Left cardiac atrium (tissue), 4 donors: ENCODE measurements at places on chromosomes 11 and 22. TPM values are rescaled to one million over a fixed set of nuclear protein-coding genes. Genes with fewer than 3 reads are reported as not detected.

GRCh38 chr22:22681221-22681739, 36.9 kb downstream of the GGTLC2 start:
- no peak for DNase-seq

DNA sequence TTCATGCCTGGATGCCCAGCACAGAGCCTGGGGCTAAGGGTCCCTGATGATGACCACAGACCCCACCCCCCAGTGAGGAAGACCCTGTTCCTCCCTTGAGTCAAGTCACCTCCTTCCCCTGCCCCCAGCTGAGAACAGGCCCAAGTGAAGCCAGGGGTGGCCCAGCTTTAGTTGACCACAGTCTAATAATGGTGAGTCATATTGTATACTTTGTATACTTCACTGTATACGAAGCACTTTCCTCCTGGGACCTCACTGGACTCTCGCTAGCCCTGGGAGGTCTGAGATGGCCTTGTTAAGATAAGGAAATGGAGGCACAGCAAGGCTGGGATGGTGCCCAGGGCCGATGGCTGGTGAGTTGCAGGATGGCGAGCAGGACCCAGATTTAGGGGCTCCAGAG, 3.7 kb upstream of the FLRT1 start:
- DNase-seq, result no peak

DNA sequence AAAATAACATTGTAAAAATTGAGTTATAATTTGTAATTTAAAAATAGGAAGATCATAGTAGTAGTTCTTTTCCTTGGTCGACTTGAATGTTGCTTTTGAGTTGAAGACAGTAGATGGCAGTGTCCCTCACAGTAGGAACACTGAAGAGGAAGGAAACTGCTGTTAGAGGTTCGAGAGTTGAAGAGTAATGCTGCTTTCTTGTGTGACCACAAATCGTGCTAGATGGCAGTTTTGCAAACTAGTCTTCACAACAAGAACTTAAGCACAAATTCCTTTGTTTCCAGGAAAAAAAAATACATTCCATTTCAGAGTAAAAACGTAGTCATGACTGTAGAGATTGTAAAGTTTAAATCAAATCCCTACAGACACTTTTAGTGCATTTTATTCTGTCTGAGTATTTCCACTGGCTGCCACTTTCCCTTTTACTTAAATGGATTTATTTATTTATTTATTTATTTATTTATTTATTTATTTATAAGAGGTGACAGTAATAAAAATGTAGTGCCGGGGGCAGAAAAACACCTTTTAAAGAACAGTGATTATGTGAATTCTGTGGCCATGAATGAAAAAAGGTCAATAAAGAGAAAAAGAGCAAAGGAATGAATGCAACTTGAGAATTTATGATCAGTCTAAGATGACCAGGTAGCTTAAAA, 54.6 kb downstream of the SPECC1L start:
- no peak for DNase-seq

DNA sequence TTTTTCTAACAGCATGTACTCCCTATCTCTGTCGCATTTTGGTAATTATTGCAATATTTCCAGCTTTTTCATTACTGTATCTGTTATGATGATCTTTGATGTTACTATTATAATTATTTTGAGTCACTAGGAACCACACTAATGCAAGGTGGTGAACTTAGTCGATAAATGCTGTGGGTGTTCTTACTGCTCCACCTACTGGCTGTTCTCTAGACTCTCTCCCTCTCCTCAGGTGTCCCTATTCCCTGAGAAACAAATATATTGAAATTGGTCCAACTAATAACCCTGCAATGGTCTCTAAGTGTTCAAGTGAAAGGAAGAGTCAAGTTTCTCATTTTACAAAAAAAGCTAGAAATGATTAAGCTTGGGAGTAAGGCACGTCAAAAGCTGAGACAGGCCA, 10.5 kb downstream of the ARL14EP start:
- no peak for DNase-seq

DNA sequence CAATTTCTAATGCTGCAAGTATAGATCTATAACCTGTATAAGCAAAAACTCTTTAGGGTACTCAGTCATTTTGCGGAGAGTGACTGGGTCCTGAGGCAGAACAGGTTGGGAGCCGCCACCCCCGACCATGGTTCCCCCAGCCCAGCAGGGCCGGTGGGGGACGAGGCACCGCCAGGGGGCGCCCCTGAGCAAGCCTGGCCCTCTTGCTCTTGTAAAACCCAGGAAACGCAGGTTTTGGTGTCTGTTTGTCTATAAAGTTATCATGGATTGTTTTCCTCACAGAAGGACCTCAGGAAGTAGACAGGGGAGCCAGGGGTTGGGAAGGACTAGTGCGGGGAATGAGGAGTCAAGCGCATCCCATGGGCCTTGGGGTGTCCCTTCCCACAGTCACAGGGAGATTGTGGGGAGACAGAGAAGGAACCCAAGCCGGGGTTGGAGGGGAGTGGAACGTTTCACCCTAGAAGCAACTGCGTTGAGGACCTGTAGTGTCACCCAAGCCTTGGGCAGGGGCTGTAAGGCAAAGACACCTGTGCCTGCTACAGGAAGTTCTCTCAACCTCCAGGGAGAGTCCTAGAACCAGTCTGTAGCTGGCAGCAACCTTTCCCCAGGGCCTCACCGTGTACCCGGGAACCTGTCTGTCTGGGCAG, 26.4 kb downstream of the KCTD17 start:
- DNase-seq, result peak; percentile 55

DNA sequence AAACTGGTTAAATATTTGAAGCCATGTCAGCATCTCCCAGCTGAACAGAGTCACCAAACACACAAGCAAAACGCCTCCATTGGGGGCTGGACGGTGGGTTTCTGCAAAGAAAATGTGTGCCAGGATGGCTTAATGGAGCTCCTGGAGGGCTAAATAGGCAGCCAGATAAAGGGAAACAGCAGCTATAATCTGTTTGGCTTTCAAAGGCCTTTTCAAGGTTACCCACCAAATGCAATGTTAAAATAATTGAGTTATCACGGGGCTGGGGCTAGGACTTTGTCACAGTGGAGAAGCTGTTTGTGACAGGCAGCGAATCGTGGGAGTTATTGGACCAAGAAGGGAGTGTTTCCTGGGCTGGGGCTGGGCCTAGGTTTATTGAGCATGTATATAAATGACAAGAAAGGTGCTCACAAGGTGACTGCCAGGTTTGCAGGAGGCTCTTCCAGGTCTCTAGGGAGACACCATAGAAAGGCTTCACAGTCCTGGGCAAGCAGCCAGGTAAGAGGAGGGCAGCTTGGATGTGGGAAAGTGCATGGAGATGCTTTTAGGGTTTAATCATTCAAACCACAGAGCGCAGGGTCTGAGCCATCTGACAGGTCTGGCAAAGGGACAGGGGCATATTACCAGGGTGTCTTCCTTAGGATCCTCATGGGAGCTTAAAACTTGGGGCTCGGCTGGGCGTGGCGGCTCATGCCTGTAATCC, 28.3 kb downstream of the GRIK4 start:
- DNase-seq, result no peak

GRCh38 chr11:21761000-21761399, 431.9 kb upstream of the ANO5 start:
- no peak for DNase-seq

DNA sequence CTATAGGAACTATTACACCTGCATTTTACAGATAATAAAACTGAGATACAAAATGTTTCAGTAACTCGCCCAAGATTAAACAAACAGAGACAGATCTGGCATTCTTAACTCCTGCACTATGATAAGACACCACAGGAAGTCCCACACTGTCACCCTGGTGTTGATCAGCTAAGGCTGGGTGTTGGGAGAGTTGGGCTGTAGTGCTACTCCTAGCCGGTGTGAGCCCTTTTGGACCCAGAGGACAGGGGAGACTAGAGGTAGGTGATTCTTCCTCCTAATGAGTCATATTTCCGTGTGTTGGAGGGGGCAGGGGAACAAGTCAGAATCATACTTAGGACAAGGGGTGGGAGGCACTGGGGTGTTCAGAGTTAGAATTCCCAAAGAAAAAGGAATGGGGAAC, 353.2 kb upstream of the TENM4 start:
- DNase-seq, result no peak

DNA sequence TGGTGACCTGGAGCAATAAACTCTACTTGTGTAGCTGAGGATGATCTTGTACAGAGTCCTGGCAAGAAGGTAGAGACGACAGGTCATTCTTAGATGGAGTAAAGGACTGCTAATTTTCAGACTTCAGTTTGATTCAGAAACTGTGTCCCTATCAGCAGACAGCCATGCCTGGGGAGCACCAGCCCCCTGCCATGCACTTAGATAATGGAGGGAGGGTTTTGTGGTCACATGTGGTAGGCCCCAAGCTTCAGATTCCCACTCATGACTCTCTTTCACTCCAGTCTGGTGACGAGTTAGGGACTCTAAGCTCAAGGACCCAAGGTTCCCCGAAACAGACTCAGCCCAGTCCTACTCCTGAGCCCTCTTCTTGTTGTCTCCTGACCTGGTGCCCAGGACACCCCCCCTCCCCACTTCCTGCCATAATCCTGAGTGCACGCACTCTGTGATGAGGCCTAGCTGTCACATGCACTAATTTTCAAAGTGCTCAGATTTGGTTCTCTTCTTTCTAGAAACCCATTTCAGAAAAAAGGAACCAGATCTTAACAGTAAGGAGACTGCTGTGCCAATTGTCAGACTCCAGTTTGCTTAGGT, 10.2 kb upstream of the AMPD3 start:
- DNase-seq, result no peak

DNA sequence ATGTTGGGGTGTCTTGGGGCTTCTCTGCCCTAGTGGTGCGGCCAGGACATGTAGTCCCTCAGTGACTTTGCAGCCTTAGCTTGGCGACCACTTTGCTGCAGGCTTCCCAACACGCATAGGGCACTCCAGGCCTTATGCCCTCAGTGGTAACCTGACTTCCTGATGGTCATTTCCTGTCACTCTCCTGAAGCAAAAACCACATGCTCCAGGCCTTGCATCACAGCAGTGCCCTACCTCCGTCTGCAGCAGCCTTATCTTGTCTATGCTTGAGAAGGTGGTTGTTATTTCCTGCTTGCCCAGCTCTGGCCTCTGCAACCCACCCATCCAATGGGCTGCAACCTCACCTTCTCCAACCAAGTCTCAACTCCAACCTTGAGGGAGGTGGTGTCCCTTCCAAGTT, 33.4 kb upstream of the PISD start:
- no peak for DNase-seq

The ANGPTL5 gene
- 4.0 TPM for total RNA-seq

The OR4C11 gene
- total RNA-seq, result not detected

The PHOX2A gene
- not detected for total RNA-seq

The MS4A15 gene
- not detected for total RNA-seq

The PIWIL4 gene
- 1.0 TPM for total RNA-seq

The RPS6KA4 gene
- 18.1 TPM for total RNA-seq
